NCI-H146 (cell line): ENCODE measurements at places on chromosomes 7 and 10.

GRCh38 chr10:104441329-104442000 lies 87.8 kb downstream of the CFAP58 start:
- DNase-seq: no peak

DNA sequence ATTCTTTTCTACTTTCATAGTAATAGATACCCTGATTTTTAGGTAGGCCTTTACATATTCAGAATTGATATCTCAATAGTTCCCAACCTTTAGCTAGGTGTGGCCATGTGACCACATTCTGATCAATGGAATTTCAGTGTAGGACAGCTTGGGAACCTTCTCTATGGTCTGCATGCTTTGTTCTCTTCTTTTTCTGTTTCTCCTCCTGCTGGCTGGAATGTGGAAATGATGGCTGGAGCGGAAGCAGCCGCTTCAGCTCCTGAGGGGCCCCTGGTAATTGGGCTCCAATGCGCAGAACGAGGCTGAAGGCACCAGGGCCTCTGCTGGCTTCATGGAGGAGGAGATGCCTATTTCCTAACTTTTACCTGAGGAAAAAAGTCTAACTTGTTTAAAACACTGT lies 152.6 kb downstream of the ZMYND11 start:
- no peak for DNase-seq

DNA sequence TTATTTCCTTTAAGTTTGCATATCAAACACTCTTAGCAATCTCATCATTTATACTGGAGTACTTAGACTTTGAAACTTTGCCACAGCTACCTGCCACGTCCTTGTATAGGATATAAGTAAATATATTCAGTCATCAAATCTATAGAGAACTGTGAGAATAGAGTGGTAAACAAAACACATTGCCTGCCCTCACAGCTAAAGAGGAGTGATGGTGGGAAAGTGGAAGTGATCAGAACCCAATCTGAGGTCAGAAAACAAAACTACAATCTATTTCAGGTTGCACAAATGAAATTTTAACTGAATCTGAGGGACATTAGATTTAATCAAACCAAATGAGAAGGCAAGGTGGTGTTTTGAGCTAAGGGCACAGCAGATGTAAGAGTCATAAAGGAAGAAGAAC lies 74.8 kb downstream of the ZEB1 start:
- DNase-seq: no peak

GRCh38 chr10:27242473-27242950 lies 1.9 kb upstream of the ACBD5 start:
- DNase-seq: no peak

- DNase-seq: no peak
Measured at GRCh38 chr7:117841611-117842010, 31.6 kb downstream of the CTTNBP2 start.

GRCh38 chr7:256461-256940 lies 33.5 kb upstream of the FOXL3 start:
- no peak for DNase-seq

- DNase-seq: no peak
Measured at GRCh38 chr10:79249186-79250121, 97.8 kb upstream of the PPIF start.

DNA sequence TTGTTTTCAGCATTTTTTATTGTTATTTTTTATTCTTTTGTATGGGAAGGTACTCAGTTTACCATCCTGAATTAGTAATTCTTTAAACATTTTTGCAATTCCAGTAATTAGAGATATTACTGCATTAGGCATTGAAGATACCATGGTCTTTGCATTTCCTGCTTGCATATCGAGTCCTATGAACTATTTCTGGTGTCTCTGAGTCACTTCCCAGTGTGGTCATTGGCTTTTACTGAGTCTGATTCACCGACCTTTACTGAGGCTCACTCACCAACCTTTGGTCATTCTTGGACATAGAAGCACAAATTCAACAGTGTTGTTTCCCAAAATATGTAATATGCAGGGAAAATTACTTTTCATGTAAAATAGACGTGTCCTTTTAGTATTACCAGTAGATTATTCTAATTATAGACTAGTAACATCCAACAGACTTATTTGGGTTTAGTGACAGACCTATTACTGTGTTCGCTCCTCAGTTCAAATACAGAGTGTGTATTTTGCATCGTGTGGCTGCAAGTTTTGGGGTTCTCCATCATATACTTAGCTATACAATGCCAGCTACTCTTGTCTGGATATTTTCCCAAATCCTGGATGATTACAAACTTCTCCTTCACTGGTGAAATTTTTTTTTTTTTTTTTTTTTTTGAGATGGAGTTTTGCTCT lies 180.7 kb upstream of the PRSS1 start:
- no peak for DNase-seq

- peak; percentile 29 for DNase-seq
Measured at GRCh38 chr7:103636153-103636552, 190.1 kb upstream of the SLC26A5 start.

- DNase-seq: peak; percentile 36
Measured at GRCh38 chr7:114629762-114630161, 215.1 kb downstream of the FOXP2 start.

- peak; percentile 59 for DNase-seq
Measured at GRCh38 chr10:69479240-69480067, 28.2 kb downstream of the TSPAN15 start.

DNA sequence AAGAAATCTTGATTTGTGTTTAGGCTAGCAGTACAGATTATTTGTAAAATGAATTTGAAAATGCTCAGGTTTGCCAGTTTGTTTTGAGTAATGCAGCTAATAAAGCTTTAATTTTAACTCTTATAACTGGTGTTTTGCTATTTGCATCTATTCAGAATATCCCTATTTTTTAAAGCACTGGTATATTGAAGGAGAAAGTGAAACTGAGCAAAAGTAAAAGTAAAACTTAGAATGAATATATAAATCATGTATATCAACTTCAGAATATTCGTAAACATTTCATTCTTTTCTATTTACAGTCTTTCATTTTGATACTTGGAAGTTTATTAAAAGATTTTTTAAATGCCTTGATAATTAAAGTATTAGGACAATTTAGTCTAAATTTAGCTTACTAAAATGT lies 26.2 kb downstream of the TASOR2 start:
- no peak for DNase-seq

- peak; percentile 42 for DNase-seq
Measured at GRCh38 chr7:27235387-27236311, 7.0 kb upstream of the EVX1 start.

GRCh38 chr7:22181663-22182062 lies 175.3 kb downstream of the RAPGEF5 start:
- peak; percentile 92 for DNase-seq

DNA sequence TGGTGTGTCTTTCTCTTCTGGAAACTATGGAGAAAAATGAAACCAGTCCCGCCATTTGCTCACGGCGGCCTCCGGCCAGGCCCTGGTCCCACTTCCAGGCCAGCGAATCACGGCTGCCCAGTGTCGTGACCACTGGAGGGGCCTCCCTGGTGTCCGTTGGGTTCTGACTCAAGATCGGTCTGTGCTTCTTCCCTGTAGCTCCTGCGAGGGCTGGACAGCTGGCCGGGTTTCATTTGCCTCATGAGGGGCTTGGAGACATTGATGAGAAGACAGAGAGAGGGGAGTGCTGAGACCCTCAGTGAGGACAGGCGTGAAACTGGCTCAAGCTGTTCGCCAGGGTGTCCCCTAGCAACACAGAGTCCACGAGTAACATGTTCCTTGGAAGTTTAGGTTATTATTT lies 108.6 kb downstream of the ADARB2 start:
- DNase-seq: no peak

GRCh38 chr10:624605-625332 lies 64.7 kb downstream of the DIP2C start:
- DNase-seq: peak; percentile 97

DNA sequence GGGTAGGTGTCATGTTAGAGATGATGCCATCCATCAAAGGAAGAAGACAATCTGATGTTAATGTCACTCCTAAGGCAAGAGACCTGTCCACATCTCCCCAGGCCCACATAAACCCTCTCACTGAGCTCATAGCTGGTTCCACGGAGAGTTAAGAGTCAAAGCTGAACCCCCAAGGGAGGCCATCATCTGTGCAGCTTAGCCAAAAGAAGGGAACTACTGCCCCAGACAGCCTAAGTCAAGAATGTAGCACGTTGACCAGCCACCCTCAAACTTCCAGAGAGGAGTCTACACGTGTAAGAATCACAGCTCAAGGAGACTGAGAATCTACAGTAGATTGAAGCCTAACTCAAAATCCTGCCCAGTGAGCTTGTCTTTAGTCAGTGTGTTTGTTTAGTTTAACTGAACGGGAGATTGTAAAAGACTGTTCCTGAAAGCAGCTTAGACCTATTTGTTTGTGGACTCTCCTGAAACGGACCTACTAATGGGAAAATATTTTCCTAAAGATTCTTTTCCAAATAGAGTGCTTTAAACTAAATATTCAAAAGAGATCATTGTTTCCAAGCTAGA lies 192.7 kb upstream of the NFE2L3 start:
- no peak for DNase-seq

DNA sequence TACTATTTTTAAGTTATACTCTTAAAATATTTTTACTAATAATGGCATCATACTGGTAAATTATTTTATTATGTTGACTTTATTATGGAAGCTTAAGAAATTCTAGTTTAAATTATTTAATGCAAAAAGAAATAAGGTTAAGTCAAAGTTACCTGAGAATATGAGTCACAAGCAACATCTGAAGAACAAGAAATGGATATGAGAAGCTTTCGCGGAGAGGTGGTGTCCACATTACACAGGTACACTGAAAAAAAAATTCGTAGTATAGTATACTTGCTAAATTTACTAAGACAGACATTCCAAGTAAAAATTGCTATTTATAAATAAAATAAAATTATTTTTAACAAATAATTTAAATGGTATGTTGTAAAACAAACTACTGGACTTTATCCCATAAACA lies 143.8 kb downstream of the AVL9 start:
- no peak for DNase-seq

DNA sequence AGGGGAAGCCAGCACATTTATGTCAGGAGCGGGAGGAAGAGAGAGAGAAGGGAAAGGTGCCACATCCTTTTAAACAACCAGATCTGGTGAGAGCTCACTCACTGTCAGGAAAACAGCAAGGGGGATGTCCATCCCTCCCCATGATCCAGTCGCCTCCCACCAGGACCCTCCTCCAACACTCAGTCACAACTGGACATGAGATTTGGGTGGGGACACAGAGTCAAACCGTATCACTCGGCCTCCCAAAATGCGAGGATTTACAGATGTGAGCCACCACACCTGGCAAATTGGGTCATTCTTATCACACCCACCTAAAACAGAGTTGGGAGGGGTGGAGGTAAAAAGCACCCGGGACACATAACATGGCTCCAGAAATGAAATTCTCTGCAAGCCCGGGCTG lies 41.0 kb downstream of the CARD11 start:
- no peak for DNase-seq

GRCh38 chr7:81937091-81937490 lies 167.2 kb upstream of the HGF start:
- DNase-seq: no peak

- DNase-seq: no peak
Measured at GRCh38 chr10:124698545-124699469, 45.4 kb downstream of the FAM53B start.

- DNase-seq: no peak
Measured at GRCh38 chr10:43679509-43679908, 30.8 kb upstream of the ZNF32 start.

- no peak for DNase-seq
Measured at GRCh38 chr7:49579408-49579807, 194.0 kb upstream of the VWC2 start.

- peak; percentile 50 for DNase-seq
Measured at GRCh38 chr7:6271060-6271658, 1.3 kb downstream of the CYTH3 start.

- DNase-seq: no peak
Measured at GRCh38 chr10:24457661-24458318, 248.9 kb downstream of the KIAA1217 start.

GRCh38 chr7:130475776-130476175 lies 16.1 kb upstream of the MEST start:
- peak; percentile 30 for DNase-seq

DNA sequence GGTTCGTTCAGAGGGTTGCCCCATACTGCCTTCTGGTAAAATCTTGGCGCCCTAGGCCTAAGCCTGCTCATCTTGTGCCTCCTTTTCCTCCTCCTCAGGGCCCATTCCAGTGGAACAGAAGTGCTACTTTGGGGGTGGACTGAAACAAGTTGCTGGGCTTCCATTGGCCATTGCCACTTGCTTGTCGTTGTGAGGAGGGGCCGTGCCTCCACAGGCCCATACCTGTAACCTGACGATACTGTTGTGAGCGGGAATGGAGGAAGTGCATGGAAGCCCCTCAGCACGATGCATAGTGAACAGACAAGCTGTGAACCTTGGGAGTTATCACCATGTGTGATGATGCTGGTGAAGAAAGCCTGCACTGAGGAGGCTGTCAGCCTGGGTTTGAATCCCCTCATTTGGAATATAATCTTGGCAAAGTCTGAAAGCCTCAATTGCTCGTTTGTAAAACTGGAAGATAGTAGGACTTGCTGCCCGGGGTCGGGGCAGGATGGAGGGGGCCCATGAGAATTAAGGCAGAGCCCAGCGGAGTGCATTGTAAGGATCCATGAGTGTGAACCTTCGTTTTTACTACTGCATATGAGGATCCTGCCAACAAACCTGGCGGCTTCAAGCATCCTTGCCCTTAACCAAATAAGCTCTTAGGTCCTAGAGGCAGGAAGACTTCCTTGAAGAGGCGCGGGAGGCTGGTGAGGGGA lies 671 bp upstream of the PAPSS2 start:
- DNase-seq: peak; percentile 22

DNA sequence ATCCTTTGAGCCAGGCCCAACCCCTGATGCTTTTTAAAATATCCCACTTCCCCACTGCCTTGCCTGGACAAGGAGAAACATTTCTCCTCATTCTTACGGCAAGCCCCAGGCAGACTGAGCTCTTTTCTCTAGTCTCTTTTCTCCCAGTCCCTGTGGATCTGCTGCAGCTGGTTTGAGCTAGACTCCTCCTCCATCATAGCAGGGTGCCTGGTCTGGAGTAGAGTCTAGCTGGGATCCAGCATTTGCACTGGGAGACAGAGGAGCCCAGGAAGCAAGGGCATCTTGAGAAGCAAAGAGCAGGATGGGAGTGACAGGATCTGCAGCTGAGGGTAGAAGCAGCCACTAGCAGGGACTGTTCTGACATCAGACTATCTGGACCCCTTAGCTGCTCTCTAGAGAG lies 562.3 kb upstream of the COBL start:
- no peak for DNase-seq

DNA sequence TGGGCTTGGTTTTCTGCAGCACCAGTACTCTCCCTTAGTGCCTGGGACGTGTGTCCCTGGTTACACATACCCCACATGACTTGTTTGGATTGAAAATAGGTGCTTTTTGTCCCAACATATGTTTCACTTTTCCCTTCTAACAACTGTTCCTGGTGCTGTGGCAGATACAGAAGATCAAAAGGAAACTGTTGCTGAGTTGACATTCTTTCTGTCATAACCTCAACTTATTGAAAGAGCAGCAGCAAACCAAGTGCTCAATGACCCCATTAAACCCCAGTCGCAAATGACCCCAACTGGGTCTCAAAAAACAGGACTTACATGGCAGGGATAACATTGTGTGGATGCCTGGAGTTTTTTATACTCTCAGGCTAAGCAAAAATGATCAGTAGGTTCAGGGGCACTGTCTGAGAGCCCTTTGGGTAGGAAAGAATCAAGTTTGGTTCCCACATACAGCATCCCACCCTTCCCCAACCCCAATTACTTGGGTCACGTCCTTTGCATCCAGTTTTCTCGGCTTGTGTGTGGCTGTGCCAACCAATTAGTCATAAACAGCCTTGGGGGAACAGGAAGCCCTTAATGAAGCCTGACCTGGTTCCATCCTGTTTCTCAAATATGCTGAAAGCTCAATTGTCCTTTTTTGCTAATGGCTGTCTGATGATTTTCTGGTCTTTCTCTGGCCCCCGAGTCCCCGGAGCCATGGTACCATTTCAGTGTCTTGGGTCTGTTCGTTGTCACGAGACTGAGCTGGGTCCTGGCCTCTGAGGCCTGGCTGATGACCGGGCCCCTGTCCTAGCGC lies 4.9 kb downstream of the HKDC1 start:
- no peak for DNase-seq
